ENCODE measurements at places on chromosomes 2 and 18.

- peak; percentile 26 for DNase-seq
Observed at GRCh38 chr2:241314226-241315092, 1.0 kb downstream of the HDLBP start.

GRCh38 chr2:3110994-3111666 is 266.5 kb downstream of the EIPR1 start:
- no peak for DNase-seq

- DNase-seq = no peak
Observed at GRCh38 chr2:129301431-129301913, 678.0 kb upstream of the RAB6C start.

- no peak for DNase-seq
Observed at GRCh38 chr2:31973665-31974064, 37.1 kb downstream of the MEMO1 start.

- DNase-seq = no peak
Observed at GRCh38 chr2:33111002-33111446, 164.3 kb downstream of the LTBP1 start.

- DNase-seq = no peak
Observed at GRCh38 chr2:45651415-45652089, at the start of gene PRKCE. Gene PRKCE, plus strand, starts transcription at chr2:45651675.

DNA sequence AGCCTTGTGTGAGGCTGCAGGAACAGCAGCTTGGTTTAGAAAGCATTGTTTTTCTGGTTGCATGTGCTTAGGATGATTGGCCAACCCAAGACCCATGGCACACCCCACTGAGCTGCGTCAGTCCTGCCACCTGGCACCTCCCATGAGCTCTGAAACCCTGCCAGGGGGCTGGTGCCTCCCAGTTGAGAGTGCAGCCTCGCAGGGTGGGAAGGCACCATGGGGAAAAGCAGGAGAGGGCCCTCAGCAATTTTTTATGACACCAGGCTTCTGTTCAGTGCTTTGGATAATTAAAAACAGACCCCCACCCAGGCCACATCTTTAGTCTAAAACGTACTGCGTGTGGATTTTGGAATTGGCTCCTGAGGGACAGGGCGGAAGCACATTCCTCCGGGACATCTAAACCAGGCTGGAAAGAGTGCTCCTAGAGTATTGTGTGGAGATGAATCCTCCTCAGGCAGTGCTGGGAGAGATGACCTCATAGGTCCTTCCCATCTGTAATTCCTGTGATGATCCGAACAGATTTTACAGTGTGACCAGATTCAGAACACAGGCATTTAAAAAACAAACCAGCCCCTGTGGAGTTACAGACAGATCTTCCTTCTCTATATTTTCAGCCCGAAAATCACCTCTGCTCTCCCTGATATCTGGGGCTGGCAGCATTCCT is 438.3 kb downstream of the ZNF521 start:
- DNase-seq = no peak

GRCh38 chr2:98669675-98670074 is 61.3 kb downstream of the MGAT4A start:
- DNase-seq = no peak

DNA sequence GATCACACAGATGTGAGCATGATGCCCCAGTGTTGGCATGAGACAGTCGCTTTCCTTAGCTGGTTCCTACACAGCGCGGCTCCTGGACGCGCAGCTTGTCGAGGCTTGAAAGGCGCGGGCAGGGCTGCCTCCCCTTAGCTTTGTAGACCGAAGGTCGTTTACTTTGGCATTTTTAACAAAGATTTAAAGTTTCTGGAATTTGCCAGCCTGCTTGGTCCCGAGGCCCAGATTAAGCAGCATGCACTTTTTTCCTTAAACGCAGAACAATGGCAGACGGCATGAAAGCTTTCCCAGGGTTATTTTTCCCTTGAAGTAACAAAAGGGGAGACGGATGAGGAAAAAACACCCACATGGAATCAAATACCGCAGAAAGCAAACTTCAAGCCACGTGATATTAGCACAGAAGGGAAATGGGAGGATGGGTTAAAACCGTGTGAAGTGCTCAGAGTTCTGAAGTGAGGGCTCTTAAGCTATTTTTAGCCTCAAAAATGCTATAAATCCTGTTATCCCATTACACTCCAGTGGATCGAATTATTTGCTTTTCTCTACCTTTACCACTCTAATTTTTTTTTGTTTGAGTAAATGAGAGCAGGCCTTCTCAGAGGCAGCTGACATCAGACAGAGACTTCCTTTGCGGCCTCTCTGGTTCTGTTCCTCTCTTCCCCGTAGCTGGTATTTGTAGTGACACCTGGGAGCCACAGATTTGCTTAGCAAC is 55.7 kb downstream of the NPAS2 start:
- no peak for DNase-seq

Data from amniotic stem cell (primary cell).